ENCODE measurements at places on chromosomes 6 and 20.
A peak's percentile ranks its signal among the peaks of the same experiment; 100 is the strongest.

GRCh38 chr6:167211881-167212712, 54.3 kb upstream of the GPR31 start:
- DNase-seq = no peak

DNA sequence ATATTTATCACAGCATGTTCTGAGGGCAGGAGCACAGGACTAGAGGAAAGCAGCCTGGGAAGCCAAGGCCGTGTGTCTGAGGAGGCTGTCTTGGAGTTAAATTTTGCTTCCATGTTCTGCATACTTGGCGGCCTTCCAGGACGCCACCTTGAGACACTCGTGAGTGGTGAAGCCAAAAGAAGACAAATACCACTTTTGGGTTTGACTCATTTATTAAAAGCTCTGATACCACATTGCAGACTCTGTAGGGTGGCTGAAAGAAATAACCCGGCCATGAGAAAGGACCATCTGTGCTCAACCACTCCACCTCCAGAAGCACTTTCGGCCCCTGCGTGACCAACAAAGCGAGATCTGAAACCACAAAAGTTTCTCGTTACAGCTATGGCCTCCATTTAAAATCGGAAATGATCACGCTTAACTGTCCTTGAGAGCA, 120.0 kb downstream of the TMEM242 start:
- no peak for DNase-seq

DNA sequence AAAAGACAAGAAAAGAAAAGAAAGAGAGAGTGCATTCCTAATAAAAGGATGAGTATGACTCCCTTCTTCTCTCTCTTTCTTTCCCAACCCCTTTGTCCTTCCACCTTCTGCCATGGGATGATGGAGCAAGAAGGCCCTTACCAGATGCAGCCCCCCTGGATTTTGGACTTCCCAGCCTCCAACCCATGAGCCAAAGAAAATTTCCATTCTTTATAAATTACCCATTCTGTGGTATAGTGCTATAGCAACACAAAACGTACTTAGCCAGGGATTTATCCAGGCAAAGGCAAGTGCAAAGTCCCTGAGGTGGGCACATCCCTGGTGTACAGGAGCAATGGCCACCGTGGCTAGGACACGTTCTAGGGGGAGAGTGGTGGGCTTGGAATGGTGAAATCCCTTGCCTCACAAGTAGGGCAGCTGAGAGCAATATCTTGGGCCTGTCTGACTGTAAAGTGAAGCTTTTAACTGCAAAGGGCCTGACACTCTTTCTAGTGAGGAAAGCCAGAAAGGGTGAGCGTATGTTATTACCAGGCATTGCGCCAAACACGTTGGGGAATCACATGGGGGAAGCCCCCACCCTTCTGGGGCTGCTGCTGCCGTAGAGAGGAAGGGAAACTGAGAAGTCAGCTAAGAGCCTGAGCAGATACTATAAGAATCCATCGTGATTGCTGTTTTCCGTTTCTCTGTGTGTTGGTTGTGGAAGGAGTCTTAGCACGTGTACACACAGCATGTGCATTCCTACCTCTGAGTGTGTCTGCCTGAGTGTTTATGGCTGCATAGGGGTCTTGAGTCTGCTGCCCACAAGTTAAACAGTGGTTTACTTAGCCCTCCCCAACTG, 50.7 kb upstream of the SIRPA start:
- peak; percentile 54 for DNase-seq

DNA sequence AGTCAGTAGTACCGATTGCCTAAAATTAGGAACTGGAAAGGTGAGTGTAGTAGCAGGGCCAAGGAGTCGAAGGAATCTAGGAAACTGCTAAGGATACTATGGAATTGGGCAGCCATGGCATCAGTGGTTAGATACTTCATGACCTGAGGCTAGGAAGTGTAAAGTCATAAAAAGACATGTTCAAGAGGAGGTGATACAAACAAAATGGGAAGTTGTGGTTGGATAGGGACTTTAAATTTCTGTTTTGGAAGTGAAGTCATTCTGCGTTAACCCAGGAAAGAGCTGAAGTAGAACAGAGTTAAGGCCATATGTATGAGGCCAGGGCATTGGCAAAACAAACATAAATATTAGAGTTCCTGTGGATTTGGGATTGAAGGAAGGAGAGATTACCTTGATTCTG, 88.6 kb upstream of the TMEM181 start:
- DNase-seq = no peak
